Caki2 (cell line): ENCODE measurements at places on chromosomes 11 and 22.
A peak's percentile ranks its signal among the peaks of the same experiment; 100 is the strongest.

GRCh38 chr11:128302425-128303186 lies 284.8 kb downstream of the ETS1 start:
- no peak for DNase-seq

- no peak for DNase-seq
These were observed 68.3 kb downstream of the ARHGEF12 start for GRCh38 chr11:120404495-120404894.

DNA sequence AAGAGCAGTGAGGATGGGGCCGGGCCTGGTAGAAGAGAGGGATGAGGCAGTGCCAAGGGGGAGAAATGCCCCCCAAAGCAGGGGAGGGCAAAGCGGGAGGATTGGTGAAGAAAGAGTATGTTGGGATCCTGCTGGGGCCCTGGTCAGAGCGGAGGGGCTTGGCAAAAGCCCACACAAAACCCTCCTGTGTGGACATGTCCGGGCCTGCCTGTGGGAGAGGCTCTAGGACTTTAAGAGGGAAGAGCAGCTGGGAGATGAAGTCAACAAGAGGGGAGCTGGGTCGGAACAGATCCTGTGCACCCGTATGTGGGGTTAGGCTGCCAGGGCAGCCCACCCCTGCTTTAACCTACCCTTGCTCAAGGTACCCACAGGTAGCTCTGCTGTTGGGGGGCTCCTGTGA lies 25.8 kb downstream of the ART5 start:
- no peak for DNase-seq

- no peak for DNase-seq
These were observed 590 bp upstream of the IGF2 start for GRCh38 chr11:2139621-2140337.

DNA sequence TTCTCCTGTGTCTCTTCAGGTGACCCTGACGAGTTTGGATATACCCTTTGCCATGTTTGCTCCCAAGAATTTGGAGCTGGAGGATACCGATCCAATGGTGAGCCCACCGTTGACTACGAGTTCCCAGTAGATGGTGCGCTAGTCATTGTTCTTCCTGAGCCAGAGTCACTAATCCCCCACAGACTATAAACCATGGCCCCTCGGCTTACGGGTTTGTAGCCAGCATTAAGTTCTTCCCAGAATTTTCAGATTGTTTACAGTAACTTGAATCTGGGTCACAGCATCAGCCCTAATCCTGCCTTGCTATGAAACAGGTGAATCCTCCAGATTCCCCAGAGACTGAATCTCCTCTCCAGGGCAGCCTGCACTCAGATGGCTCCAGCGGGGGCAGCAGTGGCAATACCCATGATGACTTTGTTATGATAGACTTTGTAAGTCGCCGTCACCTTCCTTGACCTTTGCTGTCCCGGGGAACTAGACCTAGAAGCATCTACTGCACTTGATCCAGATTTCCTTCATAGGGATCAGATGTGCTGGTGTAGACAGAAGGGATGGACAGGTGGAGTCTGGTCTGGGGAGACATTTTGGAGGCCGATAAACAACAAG lies 31.8 kb downstream of the ARHGAP1 start:
- no peak for DNase-seq

- peak; percentile 65 for DNase-seq
These were observed 429.3 kb upstream of the FAT3 start for GRCh38 chr11:91795139-91795887.

DNA sequence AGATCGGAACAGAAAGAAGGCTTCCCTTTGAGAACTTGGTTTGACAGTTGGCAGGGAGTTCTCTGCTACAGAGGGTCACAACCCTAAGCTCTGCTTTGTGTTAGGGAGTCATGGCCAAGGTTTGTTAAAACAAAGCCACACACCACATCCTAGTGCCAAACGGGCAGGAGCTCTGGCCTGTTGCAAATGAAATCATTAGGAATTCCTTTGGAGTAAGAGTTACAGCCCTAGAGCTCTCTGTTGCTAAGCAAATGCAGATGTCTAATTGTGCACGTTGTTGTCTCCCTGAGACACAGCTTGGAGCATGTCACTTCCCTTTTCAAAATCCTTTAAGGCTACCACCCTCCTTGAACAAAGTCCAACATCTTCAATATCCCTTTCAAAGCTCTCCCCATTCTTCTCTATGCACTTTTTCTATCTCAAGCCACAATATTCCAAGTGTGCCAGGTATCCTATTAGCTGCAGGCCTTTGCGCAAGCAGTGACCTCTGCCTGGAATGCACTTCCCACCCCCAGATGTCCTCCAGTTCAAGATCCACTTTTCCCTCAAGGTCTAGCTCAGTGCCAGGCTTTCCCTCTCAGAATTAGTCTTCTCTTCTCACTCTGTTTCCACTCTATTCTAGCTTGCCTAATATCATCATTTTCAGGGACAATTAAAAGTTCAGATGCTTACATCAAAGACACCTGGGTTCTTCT lies 253.7 kb upstream of the POU2AF2 start:
- no peak for DNase-seq

GRCh38 chr11:91258876-91259275 lies 965.7 kb upstream of the FAT3 start:
- DNase-seq = no peak

- DNase-seq = no peak
These were observed 33.0 kb upstream of the MN1 start for GRCh38 chr22:27834364-27835185.

- DNase-seq = no peak
These were observed 665.4 kb downstream of the METTL15 start for GRCh38 chr11:28773606-28774005.

- DNase-seq = no peak
These were observed 10.9 kb upstream of the GAL start for GRCh38 chr11:68673306-68673945.

- DNase-seq = no peak
These were observed 50.2 kb downstream of the PITPNB start for GRCh38 chr22:27868732-27869282.

GRCh38 chr11:128341280-128342248 lies 245.8 kb downstream of the ETS1 start:
- DNase-seq = no peak

- no peak for DNase-seq
These were observed 79.3 kb upstream of the SORL1 start for GRCh38 chr11:121372671-121373429.

DNA sequence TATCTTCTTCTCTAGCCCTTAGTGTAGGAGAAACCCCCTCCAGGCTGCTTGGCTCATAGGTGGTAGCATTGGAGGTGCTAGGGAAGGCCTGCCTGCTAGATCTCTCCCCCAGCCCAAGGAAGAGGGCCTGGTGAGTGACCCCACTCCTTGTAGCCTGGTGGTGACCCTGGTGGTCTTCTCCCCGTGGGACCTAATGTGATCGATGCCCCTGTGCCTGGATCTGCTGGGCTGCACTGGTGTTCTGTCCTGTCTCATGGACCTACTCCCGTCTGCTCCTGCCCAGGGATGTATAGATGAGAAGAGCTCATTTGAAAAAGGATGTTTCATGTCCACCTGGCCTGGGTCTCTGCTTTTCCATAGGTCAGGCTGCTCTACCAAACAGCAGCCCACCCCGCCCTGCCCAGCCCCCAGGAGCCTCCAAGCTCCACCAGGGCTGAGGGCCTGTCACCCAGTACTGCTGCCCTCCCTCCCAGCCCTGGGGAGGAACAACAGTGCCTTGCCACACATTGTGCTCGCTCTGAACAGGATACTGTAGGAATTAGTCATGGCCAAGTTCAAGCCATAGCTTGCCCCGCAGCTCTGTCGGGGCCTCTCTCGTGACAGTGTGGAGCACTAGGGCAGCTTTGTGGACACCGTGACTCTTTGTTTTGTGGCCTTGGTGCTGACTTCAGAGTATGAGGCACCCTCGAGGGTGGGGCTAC lies 19.7 kb downstream of the SLC37A2 start:
- DNase-seq = peak; percentile 6

GRCh38 chr22:49079027-49079725 lies 748.5 kb downstream of the BRD1 start:
- DNase-seq = no peak

DNA sequence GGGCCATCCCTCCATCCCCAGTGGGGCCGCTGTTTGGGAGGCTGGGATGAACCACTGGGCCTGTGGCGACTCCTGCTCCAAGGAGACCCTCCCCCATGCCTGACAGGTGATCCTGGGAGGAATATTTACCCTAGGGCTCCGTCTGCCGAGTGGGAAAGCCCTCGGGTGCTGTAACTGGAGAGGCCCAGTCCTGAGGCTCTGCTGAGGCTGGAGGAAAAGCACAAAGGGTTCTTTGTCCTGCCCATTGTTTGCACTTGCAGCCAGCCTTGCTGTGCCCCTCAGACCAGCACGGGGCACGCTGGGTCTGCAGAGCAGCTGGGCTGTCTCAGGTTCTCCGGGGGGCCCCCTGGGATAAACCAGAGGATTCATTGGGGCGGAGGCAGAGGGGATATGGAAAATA lies 321.1 kb downstream of the MN1 start:
- no peak for DNase-seq

DNA sequence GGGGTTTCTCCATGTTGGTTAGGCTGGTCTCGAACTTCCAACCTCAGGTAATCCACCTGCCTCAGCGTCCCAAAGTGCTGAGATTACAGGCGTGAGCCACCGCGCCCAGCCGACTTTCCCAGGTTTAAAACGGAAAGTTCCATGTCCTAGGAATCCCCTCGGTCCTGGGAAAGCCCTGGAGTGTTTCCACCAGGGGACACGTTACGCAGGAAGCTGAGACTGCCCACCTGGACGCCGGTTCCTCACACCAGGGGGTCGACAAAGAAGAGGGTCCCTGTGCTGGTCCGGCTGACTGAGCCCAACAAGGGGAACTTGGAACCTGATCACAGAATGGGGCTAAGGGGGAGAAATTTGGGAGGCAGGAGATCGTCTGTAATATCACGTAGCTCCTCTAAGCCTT lies 3.5 kb upstream of the B4GALNT4 start:
- DNase-seq = no peak

DNA sequence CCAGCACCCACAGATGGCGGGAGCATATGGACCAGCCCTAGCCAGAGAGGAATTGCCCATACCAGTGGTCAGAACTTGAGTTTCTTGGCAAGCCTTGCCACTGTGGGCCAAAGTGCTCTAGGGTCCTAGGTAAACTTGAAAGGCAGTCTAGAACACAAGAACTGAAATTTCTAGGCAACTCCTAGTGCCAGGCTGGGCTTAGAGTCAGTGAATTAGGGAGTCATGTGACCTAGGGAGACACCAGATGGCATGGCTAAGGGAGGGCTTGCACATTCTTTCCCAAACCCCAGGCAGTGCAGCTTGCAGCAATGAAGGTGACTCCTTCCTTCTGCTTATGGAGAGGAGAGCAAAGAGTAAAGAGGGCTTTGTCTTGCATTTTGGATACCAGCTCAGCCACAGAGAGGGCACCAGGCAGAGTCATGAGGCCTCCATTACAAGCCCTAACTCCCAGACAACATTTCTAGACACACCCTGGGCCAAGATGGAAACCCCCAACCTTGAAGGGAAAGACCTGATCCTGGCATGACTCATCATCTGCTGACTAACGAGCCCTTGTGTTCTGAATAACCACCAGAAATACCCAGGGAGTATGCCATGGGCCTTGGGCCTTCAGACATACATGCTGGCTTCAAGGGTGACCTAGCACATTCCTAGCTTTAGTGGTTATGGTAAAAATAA lies 19.2 kb upstream of the OR56A3 start:
- DNase-seq = peak; percentile 56

DNA sequence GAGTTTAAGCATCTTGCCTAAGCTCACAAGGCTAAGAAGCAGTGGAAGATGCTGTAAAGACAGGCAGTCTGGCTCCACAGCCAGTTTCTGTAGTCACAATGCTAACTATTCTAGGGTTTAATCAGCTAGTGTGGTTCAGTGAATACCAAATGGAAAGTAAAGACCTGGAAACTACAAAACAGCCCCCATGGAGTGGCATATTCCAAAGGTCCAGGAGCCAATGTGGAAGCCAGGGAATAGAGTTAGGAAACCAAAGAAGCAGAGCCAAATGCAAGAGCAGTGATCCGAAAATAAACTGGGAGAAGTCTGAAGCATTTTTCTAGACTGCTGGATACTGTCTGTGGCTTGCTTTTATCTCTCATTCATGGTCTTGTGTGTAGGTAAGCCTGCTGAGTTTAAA lies 731.2 kb upstream of the ANO5 start:
- DNase-seq = no peak

DNA sequence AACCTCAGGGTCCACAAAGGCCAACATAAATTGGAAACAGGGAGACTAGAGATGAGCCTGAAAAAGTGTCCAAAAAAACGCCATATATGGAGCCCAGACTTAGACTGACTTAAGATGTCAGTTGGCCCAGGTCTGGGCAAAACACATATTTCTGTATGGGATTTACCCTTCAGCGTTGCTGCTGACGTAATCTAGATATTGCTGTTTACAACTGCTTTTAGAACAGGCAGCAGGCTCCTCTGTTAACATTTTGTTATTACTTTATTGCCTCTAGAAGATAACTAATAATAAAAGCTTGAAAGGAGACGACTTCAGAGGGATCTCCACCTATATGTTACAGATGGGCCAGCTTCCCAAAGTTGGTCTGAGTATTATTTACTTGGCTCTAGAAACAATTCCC lies 8.7 kb downstream of the ME3 start:
- DNase-seq = no peak

GRCh38 chr11:110730773-110731172 lies 18.5 kb upstream of the ARHGAP20 start:
- no peak for DNase-seq

DNA sequence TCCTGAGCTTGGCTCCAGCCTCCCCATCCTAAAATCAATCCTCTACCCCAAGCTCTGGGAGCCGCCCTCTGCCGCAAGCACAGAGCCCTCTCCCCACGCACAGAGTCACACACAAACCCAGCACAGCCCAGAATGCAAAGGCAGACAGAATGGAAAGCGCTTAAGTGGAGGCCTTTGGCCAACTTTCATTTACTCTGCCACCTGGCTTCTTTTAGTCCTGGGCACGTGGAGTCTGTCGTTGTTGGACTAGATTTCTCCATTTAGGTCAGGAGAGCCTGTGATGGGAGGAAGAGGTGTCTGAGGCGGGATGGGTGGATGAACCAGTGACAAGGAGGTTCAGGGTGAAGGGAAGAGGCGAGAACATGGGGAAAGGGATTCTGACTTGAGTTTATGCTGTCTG lies 191.7 kb downstream of the DSCAML1 start:
- no peak for DNase-seq

- DNase-seq = no peak
These were observed 3.8 kb upstream of the TMEM134 start for GRCh38 chr11:67472882-67473281.

- DNase-seq = peak; percentile 84
These were observed 394 bp downstream of the KIAA1671 start for GRCh38 chr22:24952837-24953383.

- DNase-seq = no peak
These were observed 626 bp downstream of the TRIM22 start for GRCh38 chr11:5690216-5690615.

GRCh38 chr11:1931341-1932104 lies 12.0 kb downstream of the TNNT3 start:
- no peak for DNase-seq
